ENCODE measurements at places on chromosomes 4 and X.

GRCh38 chrX:113059714-113060113, 219.1 kb upstream of the AMOT start:
- no peak for DNase-seq

DNA sequence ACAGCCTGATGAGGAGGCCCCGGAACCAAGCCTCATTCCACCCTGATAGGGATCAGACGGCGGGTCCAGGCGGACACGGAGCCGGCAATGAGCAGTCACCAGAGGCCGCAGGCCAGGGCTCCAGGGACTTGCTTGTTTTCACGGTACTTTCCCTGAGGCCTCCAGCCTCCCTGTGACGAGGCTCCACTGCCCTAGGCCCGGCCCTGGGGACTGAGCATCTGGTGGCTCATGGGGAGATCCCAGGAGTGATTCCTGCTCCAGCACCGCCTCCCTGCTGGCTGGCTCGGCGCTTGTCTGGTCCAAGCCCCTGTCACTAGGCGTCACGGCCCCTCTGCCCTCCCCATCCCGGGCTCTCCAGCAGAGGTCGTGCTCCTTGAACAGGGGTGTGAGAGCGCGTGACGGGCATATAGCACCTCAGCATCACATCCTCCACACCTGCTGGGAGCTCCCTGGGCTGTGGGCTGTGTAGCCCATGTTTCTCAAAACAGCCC, 14.1 kb downstream of the HTRA3 start:
- no peak for DNase-seq

DNA sequence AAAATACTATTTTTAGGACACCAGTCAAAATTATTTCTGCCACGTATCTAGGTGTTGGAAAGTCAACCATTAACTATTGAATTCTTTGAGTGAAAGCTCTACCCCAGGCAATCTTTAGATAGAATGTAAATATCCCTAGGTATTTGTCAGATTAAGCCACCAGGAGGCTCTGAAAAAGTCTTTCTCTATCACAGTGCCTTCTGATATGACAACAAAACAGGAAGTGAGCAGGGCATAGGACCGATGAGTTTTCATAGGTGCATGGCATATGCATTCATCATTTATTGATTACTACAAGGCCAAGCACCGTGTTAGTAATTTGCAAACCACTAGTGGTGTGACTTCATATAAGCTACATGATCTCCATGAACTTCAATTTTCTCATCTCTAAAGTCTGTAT, 333.6 kb upstream of the F9 start:
- DNase-seq: peak; percentile 7

- DNase-seq: no peak
These were observed 12.3 kb upstream of the NAA11 start for GRCh38 chr4:79338148-79338547.

DNA sequence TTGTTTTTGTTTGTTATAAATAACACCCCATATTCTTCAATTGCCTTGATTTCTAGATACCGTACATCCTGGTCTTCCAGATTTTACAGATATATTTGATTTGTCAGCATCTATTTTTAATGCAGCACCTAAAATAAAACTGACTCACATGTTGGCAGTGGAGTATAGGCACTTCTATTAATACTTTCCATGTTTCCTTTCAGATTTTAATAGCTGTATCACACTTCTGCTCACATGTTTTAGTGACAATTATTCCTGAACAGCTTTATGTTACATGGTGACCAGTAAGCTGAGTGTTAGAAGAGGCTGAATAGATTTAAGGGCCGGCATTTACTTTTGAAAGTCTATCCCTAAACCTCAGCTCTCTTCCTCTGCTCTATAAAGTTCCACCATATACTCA, 46.1 kb downstream of the C4orf46 start:
- no peak for DNase-seq

DNA sequence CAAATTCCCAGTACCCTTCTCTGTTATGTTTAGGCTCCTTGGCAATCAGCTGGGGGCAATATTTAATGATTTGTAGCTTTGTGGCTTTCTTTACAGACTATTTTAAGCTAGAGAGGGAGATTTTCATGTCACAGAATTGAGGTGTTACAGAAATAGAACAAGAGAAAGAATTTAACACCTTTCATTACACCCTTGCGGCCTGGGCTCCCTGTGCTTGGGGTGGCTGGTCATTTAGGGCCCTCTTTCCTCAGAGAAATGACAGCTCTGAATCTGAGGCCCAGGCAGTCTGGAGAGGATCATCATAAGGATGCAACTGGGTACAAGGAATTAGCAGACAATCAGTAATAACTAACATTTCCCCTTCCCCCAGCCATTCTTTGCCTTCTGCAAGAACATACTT, 104.5 kb upstream of the INTU start:
- DNase-seq: no peak

DNA sequence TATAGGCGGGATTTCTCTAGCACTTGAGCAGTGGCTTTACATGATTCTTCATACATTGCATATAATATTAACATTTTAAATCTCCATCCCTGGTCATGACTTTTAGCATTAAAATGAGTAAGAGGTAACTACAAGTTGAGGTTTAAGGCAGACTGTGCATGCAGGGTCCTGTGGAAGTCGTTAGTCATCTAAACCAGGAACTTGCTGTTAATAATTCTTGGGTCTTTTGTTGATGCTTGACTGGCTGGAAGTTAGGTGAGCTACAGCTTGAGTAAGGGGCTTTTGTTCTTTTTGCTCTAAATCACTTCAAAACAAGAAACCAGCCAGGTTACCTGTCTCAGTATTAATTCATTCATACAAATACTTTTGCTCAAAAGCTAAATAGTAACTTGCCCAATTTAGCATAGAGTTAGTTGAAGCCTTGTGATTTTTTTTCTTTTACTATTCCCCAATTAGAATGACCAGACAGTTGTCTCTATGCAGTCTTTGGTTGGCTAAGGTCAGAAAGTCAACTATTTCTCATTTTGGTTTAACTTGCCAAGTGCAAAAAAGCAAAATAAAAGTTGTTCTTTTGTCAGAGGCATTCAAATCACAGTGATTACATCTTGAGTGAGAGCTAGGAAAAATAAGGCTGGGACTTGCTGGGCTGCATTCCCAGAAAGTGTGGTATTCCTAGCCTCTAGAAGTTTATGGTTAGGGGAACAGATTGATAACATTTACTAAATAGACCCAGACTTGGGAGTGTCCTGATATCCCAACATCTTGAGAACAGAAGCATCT, 516.9 kb downstream of the PDHA2 start:
- DNase-seq: no peak

DNA sequence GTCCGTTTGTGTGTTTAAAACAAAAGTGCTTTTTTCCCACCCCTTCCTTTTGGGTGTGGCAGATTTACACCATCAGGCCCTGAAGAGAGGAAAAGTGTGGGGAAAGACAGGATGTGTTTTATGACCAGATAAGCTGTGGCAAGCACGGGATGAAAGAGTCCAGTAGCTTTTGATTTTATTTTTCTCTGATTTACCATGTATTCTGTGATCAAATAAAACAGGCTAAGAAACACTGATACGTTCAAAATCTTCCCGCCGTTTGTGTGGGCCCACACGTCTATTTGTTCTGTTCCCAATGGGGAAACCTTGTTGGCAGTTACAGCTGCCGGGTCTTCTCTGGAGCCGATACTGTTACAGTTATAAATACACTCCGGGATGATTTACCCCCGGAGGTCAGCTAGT, 10.8 kb downstream of the LRP2BP start:
- peak; percentile 53 for DNase-seq

GRCh38 chrX:1407035-1407434, 15.1 kb upstream of the SLC25A6 start:
- no peak for DNase-seq

DNA sequence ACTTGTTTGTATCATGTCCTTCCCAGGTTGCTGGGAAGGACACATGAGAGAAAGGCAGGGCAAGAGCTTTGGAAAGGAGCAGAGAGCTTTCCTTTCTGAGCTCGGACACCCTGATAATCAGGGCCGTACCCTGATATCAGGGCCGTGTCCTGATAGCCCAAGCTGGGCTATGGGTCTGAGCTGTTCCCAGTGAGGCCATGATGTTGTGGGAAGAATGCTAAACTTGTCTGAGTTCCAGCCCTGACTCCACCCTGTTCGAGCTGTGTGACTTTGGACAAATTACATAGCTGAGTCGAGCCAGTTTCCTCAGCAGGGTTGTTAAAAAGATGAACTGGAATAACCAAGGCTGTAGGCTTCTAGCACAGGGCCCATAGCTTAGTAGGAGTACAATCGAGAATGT, 3.3 kb upstream of the CXCR3 start:
- DNase-seq: no peak

Measured in hematopoietic multipotent progenitor cell treated with erythropoietin and hydrocortisone succinate and interleukin-3 and kit ligand, for 6 days (in vitro differentiated cells).